HepG2 (cell line): ENCODE measurements at places on chromosomes 16 and 17.

GRCh38 chr17:19303367-19303776, 59.2 kb downstream of the B9D1 start:
- DNase-seq = no peak

GRCh38 chr16:87552772-87553573, 49.3 kb upstream of the JPH3 start:
- DNase-seq = no peak

GRCh38 chr17:45851464-45851863, 6.8 kb downstream of the SPPL2C start:
- DNase-seq = no peak

DNA sequence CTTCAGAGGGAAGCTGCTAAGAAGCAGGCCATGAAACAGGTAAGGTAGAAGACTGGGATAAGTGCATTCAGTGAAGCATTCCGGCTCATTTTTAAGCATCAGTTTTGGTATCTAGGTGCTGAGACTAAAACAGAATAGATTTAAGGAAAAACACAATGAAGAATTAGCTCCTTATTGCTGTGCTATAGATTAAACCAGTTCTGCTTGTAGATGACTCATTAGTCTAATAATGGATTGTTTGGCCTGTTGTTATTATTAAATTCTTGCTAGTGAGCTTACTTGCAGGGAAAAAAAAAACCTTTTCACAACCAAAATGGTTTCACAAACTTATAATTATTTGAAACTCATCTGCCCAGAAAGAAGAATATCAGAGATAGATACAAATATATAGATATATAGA, 55.9 kb downstream of the NSRP1 start:
- DNase-seq = no peak

DNA sequence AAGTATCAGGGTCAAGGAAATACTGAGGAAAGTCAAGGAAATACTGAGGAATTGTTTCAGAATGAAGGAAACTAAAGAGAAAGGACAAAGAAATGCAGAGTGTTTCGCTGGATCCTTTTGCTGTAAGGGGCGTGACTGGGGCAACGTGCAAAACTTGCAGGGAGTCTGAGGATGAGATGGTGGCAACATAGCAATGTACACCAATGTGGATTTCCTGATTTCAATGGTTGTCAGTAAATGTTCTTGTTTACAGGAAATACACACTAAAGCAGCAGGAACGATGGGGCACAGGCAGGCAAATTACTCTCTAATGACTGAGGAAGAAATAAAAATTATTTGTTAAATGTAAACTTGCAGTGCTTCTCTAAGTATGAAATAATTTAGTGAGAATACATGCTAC, 34.4 kb downstream of the ZZEF1 start:
- DNase-seq = no peak

DNA sequence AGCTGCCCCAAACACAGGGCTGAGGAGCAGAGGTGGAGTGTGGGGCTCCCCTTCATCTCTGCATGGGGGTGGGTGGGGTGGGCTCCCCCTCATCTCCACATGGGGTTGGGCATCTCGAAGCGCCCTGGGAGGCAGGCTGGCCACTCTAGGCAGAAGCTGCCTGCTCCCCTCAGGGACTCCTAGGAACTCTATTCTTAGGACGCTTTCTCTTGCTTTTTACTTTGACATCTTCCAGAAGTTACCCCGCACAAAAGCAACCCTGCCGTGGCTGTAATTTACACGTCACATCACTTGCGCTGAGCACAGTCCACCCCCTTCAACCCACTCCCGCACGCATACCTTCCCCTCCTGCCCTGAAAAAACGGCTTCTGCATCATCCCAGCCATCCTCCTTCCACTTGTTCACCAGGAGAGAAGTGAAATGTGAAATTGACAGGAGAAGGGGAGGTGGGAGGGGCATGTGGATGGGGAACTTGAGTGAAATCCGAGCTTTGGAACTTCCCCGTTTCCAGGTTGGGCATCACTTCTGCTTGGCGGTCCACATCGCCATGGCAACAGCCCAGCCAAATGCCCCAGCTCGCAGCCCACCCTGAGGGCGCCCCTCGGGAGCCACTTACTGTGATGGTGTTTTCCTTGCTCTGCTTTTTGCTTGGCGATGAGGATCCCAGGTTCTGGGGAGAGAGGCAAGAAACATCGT, 53.7 kb upstream of the RCVRN start:
- DNase-seq = no peak

GRCh38 chr17:61248399-61248798, 151.2 kb upstream of the TBX2 start:
- DNase-seq = peak; percentile 30

DNA sequence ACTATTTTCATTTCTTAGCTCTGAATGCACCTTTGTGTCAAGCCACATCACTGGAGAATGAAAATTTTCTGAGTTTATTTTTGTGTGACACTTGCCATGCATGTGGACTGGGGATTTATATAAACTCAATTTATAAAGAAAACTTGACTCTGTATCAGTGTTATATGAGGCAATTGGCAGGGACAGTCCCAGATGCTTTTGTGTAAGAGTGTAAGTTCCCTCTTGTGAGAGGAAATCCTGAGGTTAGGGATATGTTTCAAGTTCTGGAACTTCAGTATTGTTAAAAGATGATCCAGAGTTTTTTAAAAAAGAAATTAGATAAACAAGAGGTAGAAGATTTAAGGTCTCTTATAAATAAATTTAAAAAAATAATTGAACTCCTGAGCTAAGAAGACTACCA, 10.9 kb upstream of the CCL8 start:
- DNase-seq = no peak

GRCh38 chr16:87451563-87452210, 41.1 kb downstream of the ZCCHC14 start:
- DNase-seq = no peak

DNA sequence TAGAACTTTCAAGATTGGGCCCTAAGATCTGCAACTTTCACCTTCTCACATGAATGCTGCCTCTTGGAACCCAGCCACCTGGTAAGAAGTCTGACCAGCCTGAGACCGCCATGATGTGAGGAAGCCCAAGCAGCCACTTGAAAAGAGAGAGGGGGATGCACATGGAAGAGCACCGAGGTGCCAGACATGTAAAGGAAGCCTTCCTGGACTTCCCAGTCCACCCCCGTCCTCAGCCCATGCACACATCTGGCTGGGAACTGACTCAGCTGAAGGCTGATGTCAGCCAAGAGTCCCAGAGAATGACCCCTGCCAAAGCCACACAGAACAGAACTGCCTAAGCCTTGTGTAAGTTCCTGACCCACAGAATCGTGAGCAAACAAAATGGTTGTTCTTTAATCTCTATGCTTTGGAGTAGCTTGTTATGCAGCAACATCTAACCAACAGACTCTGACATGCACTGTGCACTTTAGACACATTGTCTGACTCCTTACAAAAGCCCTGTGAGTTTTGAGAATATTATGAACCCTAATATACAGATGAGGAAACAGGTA, 86.7 kb downstream of the RMI2 start:
- peak; percentile 80 for DNase-seq

DNA sequence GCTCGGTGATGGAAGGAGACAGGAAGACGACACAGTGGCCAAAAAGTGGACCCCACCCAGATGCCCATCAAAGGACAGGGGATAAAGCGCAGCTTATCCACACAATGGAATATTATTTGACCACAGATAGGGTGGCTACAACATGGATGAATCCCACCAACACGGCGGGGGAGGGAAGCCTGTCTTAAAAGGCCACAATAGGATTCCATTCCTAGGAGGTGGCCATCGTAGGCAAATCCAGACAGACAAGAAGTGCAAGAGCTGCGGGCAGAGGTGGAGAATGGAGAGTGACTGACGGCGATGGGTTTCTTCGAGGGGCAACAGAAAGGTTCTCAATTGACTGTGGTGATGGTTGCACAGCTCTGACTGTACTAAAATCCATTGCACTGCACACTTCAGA, 16.0 kb downstream of the SLC38A8 start:
- DNase-seq = no peak

DNA sequence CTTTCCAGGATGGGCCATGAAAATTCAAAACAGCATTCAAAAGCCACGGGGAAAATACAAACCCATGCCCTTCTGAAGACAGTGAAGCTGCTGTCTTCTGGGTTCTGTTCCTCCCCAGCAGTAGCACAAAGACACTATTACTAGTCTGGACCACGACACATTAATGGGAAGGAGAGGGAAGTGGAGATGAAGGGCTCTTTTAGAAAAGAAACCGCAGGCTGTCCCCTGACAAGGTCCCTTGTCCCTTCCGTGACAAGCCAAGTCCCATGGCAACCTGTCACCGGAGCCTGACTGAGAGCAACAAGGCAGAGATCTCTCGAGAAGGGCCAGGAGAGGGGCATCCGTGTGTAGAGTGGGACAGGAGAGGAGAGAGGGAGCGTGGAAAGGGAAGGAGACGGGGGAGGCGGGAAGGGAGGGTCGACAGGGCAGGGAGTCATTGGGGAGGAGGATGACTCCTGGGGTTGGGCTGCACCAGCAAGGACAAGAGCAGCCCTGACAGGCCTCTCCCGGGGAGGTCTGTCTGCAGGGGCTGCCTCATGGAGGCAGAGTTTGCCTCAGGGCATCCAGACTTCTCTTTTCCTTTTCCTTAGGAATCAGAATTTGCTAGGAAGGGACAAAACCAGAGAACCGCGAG, 436.2 kb downstream of the SLC39A11 start:
- DNase-seq = no peak

- DNase-seq = no peak
Measured at GRCh38 chr17:14353861-14354474, 53.1 kb downstream of the HS3ST3B1 start.

GRCh38 chr16:56836410-56837230, 28.4 kb upstream of the SLC12A3 start:
- DNase-seq = no peak

GRCh38 chr16:67910158-67910557, 17.1 kb downstream of the PSKH1 start:
- DNase-seq = no peak

DNA sequence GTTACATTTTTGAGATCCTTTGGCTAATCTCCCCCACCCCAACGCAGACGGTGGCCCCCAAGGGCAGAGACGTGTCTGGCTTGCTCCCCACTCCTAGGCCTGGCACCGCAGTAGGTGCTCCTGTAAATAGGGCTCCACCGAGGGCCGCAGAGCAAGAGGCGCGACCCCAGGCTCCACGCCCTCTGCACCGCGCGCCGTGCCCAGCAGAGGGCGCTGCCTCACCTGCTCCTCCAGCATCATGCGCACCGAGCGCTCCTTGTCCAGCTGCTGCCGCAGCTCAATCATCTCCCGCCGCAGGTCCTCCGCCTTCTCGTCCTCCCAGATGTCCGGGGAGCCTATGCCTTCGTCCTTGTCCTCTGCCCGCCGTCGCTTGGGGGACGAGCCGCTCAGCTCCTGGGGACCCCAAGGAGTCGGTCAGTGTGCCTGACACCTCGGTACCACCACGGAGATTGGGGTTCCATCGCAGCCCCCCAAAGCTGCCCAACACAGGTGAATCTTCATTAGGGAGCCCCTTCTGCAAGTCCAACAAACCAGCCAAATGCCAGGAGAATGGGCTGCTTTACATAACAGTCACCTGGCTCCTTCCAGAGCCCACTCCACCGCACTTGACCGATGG, 11.2 kb downstream of the TFAP4 start:
- peak; percentile 26 for DNase-seq

DNA sequence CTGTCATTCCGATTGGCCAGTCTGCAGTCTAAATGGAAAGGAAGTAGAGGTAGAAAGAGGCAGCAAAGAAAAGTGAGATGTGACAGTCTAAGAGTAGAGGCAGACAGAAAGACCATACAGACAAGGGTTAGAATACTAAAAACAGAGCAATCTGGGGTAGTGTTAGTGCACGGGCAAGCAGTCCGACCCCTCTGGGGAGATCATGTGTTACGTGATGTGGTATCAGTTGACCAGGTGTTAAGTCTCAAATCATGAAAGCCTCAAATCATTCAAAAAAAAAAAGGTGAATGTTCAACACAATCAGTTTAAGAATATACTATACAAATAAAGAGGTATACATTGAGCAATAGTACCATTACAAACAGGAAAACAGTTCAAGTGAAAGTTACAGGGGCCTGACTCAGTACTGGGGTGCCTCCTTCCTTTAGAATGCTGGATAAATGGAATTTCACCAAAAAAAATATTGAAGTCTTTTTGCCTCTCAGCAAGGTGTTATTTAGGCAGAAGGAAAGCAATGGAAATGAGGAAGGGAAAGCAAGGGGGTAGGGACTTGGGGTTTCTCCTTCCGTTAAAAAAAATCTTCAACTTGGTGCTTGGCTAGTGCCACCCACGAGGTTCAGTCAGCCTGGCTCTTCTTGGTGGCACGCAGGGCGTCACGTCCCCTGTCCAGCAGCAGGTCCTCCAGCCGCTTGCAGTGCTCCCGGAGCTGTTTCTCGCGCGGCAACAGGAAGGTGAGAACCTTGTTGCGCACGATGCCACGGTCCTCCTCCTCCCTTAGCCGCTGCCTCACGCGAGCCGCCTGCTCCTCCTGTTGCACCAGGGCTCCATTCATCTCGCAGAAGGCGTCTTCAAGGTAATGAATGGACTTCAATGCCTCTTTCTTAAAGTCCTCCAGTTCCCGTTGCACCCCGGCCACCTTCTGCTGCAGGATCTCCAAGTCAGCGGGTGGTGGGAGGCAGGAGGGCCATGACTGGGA, 616 bp downstream of the CCDC182 start:
- DNase-seq = no peak

DNA sequence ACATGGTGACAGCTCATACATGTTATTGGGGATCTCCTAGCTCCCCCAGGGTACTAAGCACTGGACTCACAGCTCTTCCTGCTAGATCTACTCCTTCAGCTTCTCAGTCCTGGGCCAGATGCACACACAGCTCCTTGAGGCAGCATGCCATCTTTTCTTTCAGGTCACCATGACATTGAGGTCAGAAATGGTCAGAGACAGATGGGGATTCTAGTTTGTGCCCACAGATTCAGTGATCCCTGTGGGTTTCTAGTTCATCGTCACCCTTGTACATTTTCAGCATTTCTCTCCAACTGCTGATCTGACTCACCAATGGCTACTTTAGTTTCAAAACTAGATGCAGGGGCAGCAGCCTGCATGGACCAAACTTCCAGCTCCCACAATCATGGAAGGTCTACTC, 560.7 kb upstream of the PSMD7 start:
- DNase-seq = no peak

DNA sequence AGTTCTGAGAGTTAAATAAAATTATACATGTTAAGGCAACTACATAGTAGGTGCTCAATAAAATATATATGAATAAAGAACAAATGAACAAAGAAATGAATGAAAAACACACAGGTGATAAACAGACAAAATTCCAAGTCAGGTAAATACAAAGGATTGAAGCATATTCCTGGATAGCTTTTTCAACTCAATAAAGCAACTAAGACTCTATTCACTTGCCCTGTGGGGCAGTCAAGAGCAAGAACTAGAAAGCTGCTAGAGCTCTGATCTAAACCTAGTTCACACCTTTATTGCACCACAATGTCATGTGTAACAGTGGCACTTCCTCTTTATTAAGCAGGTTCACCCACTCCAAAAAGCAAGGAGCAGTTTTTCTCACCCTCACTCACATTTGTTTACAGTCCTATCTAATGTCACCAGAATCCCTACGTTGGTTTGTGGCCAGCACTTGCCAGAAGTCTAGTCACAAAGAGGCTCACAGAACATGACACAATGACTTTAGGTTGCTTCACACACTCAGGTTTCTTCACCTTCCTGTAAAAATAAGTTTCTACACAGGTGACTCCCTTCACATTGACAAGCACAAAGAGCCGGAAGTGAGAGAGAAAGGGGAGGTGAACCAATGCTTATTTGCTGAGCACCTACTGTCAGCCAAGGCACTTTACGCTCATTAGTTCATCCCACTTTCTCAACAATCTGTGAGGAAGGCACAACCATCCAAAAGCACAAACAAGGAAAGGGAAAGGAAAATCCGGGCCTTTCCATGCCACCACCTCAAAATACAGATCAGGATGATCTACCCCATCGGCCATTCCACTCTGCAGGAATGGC, 70.8 kb downstream of the XPO6 start:
- peak; percentile 10 for DNase-seq

GRCh38 chr16:84598360-84598759, 19.5 kb downstream of the COTL1 start:
- DNase-seq = no peak
